ENCODE measurements at places on chromosomes 16 and 17.

DNA sequence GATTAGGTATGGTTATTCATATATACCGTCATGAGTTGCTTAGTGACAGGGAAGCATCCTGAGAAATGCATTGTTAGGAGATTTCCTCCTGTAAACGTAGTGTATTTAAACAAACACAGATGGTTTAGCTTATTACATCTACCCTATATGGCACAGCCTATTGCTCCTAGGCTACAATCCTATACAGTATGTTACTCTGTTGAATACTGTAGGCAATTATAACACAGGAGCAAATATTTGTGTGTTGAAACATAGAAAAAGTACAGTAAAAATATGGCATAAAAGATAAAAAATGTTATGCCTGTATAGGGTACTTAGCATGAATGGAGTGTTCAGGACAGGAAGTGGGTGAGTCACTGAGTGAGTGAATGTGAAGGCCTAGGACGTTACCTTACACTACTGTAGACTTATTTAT is 157.7 kb downstream of the CDH11 start:
- peak; percentile 72 for DNase-seq

GRCh38 chr16:13708347-13709120 is 211.4 kb upstream of the ERCC4 start:
- DNase-seq = no peak

- no peak for DNase-seq
Observed at GRCh38 chr16:87897521-87898505, 28.5 kb upstream of the SLC7A5 start.

DNA sequence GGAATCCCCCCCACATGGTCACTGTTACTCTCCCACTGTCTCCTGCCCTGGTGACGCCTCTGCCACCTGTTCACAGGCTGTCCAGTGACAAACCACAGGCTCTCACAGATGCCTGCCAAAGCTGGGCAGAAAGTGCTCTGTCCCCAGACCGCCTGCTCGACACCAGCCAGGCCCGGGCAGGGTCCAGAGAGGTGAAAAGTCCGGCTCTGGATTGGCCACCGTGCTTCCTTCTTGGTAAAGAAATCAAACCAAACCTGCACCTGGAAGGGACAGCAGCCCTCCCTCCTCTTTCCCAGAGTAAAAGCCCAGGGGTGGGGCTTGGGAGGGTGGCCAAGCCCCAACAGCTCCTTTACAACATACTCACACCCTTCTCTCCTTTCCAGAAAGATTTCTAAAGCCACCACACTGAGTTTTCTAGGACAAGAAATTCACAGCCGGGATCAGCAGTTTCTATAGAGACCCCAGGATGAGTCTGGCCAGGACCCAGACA is 6.2 kb downstream of the PCGF2 start:
- DNase-seq = no peak

- no peak for DNase-seq
Observed at GRCh38 chr17:62876673-62877405, 68.7 kb upstream of the MARCHF10 start.

DNA sequence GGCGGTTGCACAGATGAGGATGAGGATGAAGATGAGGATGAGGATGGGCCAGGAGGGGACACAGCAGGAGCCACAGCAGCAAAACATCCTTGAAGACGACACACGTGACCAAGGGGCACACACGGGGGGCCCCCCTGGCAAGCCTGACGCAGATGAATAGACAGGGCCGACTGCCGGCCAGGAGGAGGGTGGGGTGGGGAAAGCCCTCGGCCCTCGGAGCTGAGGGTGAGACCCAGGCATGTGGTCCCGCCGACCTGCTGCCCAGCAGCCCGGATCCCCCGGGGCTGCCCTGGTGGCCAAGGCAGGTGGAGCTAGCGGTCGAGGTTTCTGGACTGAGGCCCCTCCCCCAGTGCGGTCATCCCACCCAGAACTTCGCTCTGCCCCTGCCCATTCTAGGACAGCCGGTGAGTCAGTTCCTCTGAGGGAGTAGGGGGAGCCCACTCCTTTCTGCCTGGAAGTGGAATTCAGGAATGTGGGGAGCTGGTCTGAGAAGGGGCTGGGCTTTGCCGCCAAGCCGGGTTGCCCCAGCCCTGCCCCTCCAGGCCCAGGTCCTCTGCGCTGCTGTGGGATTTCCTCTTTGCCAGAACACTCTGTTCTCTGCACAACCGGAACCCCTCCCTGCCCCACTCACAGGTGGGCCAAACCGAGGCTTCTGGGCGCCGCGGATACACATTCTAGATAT is 9.9 kb downstream of the CYGB start:
- no peak for DNase-seq

DNA sequence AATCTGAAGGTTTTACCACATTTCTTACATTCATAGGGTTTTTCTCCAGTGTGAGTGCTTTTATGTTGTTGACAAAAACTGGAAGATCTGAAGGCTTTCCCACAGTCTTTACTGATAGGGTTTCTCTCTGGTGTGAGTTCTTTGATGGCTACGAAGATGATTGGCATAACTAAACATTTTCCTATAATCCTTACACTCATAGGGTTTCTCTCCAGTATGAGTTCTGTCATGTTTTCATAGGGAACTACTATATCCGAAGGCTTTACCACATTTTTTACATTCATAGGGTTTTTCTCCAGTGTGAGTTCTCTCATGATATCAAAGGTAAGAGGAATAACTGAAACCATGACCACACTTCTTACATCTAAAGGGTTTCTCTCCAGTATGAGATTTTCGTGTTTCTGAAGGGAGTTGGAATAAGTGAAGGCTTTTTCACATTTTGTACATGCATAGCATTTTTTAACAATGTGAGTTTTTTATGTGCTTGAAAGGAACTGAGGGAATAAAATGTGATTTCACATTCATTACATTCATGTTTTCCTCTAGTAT is 1987.7 kb downstream of the TP53TG3F start:
- DNase-seq = no peak

GRCh38 chr17:40864661-40865390 is 2.2 kb downstream of the KRT12 start:
- no peak for DNase-seq

DNA sequence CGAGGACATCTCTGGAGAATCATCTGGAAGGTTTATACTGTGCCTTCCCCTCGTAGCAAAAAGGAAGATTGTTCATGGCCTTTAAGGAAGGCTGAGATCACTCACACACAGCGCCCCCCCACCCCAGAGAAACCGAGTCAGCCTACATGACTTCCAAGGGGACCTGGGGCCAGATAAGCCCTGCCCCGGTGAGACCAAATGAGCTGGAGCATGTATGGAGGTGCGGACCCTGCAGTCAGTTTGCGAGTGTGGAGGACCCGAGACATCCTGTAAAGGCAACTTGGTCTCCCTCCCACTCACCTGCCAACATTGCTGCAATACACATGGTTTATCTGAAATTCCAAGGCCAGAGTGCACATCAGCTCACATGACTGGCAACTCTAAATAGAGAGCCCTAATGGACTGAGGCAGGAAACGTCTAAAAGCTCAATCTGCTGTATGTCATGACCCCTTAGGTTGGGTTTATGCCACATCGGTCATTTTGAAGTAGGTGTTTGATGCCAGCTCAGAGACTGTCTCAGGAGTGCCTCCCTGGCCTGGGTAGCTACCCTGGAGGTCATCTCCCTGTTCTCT is 233.6 kb downstream of the CPPED1 start:
- DNase-seq = no peak

DNA sequence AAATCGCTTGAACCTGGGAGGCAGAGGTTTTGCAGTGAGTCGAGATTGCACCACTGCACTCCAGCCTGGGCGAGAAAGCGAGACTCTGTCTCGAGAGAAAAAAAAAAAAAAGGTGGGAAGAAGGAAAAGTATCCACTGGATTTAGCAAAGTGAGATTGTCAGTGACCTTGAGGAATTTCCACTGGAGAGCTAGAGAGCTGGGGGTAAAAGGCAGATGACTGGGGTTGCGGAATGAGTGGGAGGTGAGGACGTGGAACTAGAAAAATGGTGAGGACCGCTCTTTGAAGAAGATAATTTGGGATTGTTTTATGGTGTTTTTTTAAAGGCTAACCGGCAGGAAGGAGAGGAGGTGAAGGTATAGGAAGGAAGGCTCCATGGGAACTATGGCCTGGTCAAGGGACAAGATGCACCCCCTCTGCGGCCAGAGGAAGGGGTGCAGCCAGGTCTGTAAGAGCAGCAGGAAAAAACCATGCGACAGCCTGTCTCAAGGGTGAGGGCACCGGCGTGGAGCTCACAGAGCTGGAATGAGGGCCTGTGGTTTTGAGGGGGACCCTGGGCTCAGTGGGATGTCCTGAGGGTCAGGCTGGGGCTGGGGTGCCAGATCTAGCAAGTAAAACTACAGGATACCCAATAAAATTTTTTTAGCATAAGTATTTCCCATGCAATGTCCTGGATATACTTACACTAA is 694 bp upstream of the MLST8 start:
- DNase-seq = no peak

DNA sequence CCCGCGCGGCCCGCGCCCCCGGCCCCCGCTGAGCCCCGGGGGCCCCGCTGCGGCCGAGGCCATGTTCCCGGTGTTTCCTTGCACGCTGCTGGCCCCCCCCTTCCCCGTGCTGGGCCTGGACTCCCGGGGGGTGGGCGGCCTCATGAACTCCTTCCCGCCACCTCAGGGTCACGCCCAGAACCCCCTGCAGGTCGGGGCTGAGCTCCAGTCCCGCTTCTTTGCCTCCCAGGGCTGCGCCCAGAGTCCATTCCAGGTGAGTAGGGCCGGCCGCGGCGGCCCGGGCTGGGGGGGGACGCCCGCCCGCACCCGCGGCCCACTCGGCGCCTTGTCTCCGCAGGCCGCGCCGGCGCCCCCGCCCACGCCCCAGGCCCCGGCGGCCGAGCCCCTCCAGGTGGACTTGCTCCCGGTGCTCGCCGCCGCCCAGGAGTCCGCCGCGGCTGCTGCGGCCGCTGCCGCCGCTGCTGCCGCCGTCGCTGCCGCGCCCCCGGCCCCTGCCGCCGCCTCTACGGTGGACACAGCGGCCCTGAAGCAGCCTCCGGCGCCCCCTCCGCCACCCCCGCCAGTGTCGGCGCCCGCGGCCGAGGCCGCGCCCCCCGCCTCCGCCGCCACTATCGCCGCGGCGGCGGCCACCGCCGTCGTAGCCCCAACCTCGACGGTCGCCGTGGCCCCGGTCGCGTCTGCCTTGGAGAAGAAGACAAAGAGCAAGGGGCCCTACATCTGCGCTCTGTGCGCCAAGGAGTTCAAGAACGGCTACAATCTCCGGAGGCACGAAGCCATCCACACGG is 504 bp downstream of the MAZ start:
- no peak for DNase-seq

- DNase-seq = no peak
Observed at GRCh38 chr16:27289669-27290068, 21.1 kb upstream of the NSMCE1 start.

- no peak for DNase-seq
Observed at GRCh38 chr16:54631782-54632181, 298.9 kb upstream of the IRX5 start.

- DNase-seq = no peak
Observed at GRCh38 chr17:50884439-50885311, 18.5 kb upstream of the TOB1 start.

- DNase-seq = peak; percentile 68
Observed at GRCh38 chr17:64736804-64737492, 74.8 kb upstream of the SMURF2 start.

GRCh38 chr17:36128411-36128978 is 24.9 kb downstream of the CCL4 start:
- no peak for DNase-seq

- no peak for DNase-seq
Observed at GRCh38 chr16:12538667-12539091, 265.0 kb downstream of the CPPED1 start.

DNA sequence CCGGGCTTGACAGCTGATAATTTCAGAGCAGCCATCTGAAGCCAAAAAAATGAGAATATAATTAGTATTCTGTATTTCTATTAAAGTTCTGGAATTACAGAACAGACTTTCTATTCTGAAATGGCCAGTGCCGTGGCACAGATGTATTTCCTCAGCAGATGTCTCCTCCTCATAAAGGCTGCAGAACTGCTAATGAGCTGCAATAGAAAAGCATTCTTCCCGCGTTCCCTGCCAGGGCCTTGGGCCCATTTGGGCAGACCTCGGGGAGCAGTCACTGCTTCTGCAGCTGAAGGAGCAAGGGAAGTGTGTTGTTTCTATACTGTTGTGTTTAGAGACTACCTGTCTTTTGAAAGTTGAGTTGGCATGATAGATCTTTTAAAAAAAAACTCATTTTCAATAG is 152.6 kb upstream of the CACNG5 start:
- no peak for DNase-seq

DNA sequence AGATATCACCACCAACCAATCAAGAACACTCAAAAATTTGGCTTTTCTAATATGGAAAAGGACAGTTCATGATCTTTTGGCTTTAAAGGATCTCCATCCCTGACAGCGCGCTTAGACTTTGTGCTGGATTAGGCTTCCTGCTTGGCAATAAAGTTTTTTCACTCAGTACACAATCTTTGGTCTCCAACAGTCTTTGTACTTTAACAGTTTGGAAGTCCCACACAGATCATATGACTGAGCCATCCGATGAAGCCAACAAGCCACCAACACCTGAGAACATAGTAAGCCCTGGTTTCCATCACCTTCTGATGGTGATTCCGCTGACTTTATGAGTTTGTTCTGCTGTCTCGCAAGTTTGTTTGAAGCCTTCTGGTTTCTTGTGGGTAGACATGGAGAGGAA is 34.3 kb downstream of the SMURF2 start:
- no peak for DNase-seq

DNA sequence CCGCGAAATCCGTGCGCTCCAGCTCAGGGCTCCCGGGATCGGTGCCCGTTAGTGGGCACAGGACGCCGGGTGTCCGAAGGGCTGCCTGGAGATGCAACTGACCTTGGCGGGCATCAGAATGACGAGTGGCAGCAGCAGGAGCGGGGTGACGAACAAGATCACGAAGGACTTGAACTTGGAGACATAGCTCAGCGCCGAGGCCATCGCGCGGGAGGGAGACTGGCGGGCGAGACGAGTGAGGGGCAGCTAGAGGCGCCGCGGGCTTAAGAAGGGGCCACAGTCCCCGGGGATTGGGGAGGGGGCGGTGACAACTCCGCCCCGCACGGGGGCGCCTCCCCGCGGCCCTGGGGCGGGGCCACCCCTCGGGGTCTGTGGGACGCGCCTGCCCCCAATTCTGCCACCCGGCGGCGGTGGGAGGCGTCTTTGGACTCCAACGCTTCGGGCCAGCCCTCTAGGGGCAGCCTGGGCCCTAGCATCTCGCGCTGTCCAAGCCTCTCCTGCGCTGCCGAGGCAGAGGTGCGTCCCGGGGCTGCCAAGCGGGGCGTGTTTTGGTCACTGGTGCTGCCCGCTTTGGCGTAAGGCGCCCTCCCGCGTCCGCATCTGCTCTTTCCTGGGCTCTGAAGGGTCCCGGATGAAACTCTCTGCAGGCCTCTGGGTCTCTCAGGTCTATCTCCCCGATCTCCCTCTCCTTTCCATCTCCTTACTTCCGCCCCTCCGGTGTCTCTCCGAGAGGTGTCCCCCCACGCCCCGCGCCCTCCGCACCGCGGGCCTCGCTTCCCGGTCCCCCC is at the start of gene SLC13A5:
TSS of gene SLC13A5 (minus strand) at position 240 of the 788 bp plus-strand sequence. CDS start at position 204, 36 bp downstream.
- DNase-seq = no peak

DNA sequence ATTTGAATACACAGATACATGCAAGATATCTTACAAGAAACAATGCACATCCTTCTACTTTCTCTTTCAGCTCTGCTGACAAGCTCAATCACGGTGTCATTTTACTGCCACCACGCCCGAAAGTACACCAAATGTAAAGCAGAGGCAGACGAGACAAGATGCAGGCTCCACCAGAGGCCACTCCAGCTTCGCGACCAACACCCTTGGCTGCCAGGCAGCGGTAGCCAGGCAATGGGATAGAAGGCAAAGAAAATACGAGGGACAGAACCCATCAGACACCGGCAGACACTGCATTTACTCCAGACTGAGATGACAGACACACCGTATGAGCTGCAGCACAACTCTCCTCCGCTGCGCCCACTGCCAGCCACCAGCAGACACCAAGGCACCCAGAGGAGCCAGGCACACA is 41.0 kb downstream of the USP22 start:
- no peak for DNase-seq

- peak; percentile 7 for DNase-seq
Observed at GRCh38 chr16:89093602-89094251, at the start of gene ACSF3. TSS of gene ACSF3 (plus strand) at chr16:89093852. CDS start at chr16:89100682, 6,830 bp downstream.

All from HFFc6 (cell line).